ENCODE measurements at places on chromosomes 12 and 14. TPM values are rescaled to one million over a fixed set of nuclear protein-coding genes. Genes with fewer than 3 reads are reported as not detected.

DNA sequence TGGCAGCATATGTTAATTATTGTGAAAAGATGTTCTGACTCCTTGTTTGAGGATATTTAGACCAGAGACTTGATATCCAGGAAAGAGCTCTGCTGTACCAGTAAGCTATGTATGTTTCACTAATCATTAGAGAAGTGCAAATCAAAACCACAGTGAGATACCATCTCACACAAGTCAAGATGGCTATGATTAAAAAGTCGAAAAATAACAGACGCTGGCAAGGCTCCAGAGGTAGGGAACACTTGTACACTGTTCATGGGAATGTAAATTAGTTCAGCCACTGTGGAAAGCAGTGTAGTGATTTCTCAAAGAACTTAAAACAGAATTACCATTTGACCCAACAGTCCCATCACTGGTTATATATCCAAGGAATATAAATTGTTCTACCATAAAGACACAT, 171.6 kb downstream of the DPY19L2 start:
- DNase-seq = no peak

DNA sequence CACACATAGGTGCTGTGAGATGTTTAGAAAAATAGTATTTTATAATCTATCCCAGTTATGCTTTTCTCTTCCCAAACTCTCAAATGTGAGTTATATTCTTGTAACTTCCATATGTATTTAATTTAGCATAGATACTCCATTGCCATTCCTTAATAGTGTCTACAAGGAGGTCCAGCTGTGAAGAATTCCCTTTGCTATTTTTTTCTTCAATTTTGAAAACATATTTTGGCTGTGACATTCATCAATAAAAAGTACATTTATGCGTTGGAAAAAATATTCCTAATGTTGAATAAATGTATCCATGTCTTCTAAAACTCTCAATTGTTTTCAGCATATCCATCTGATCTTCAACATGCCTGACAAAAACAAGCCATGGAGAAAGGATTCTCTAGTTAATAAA, 1402.0 kb upstream of the SEL1L start:
- no peak for DNase-seq

- DNase-seq = no peak
Measured at GRCh38 chr12:109951751-109952150, 44.4 kb downstream of the GIT2 start.

Gene CD163L1
- total RNA-seq = 12.0 TPM

Gene TNFAIP2
- total RNA-seq = 142 TPM
